ENCODE measurements at places on chromosomes 7 and 10.

DNA sequence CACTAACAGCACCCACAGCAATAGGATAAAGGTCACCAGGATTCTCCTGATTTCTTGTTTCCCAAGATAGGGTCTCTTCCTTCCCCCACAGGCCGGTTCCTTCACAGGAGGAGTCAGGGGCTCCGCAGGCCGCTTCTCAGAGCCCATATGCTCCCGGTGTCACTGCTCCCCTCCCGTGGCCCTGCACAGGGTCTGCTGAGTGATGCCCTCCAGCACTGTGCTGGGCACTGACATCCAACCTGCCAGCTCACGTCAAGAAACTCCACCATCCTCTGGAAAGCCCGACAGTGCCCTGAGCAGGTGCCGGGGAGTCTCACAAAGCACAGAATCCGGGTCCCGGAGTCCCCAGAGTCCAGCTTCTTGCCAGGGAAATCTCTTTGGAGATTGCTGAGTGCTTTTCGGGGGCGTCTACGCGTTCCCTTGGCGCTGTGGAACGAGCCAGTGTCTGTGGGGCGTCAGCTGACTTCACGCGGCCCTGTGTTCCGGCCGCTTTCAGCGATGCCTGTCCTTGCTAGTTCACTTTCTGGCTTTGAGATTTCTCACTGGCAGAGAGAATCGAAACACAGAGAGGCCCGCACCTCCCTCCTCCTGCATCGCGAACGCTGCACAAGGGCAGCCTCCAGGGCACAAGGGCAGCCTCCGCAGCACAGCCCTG, 567.5 kb downstream of the DNAJB6 start:
- no peak for DNase-seq

DNA sequence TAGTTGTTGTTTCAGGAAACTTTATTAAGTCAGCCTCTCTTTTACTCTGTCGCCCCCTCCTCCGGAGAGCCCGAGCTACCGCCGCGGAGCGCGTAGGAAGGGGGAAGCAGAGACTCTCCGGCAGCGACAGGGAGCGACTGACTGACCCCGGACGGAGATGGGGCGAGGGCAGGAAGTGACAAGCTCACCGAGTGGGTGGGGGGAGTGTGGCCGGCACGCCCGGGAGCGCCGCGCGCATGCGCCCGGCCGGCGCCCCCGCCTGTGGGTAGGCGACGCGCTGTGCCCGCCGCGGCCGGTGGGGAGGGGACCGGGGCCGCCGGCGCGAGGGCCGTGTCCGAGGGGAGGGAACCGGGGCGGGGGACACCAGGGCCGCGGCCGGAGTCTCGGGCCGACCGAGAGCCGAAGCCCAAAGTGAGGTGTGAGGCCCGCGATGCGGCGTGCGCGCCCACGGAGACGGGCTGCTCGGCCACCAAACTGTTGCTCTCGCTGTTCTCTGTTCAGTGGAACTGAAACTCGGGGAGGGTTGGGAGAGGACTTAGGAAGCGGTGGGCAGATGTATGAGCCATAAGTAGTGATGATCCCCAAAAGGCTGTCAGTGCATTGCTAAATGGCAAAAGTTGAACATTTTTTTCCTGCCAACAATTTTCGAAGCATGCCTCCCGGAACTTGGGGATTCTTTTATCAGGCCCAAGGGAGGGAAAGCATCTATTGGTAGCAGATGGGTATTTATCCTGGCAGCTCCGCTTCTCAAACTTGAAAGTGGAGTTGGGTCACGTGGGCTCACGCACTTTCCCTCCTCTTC, at the start of gene ZNF800:
ZNF800 (minus strand) TSS at position 143 of the 802 bp plus-strand sequence. CDS start 1,151 bp downstream, outside the sequence.
- peak; percentile 86 for DNase-seq

- DNase-seq, result no peak
These were observed 43.2 kb downstream of the FAM53B start for GRCh38 chr10:124701038-124701365.

DNA sequence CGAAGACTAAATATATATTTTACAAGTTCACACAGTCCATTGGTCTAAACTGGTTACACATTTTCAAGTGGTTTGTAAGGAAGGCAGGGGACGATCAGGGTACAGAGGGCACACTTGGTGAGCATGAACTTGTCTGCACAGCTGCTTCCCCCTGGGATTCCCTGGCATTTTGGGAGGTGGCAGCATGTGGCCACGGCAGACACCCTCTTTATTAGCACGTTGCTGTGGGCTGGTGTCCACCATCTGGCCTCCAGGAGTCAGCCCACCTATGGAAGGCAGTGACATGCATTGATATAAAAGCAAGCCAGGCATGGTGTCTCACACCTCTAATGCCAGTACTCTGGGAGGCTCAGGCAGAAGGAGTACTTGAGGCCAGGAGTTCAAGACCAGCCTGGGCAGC, 350.2 kb downstream of the TYW1 start:
- no peak for DNase-seq

DNA sequence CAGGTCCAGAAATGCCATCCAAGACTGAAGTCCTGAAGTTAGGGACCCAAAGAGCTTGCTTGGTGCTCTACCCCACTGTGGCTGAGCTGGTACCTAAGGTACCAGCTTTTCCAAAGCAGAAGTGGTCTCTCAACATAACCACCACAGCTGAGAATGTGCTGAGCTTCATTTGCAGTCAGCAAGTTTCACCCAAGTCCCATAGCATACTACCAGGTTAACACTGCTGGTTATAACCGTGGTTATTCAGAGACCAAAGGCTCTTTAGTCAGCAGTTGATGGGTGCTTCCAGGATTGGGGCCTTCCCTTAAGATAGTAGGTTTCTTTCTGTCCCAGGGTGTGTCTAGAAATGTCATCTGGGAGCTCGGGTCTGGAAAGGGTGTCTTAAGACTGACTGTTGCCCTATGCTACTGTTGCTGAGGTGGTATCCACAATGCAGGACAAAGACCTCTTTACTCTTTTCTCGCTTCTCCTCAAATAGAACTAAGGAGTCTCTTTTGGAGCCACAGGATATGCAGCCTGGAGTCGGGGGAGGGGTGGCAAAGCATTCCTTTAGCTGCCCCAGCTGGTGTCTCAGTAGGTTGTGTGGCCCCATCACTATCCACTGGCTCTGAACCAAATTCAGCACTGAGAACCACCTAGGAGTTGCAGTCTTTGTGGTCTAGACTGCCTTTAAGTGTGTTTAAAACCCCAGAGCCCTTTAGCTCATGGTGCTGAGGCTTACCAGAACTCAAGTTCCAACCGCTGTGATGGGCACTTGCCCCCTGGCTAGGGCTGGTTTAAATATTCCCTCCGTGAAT, 354.9 kb upstream of the SEMA3C start:
- DNase-seq, result no peak

- no peak for DNase-seq
These were observed 387.3 kb upstream of the MGMT start for GRCh38 chr10:129079705-129080104.

DNA sequence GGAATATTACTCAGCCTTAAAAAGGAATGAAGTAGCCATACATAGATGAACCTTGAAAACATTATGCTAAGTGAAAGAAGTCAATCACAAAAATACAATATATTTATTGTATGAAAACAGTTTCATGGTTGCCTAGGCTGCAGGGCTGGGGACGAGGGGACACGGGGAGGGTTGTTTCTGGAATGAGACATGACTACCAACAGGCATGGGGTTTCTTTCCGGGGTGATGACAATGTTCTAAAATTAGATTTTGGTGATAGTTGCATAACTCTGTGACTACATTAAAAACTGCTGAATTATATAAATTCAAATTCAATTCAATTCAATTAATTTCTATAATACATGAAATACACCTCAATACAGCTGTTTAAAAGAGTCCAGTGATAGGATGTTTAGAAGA, 88.0 kb downstream of the ARHGAP22 start:
- no peak for DNase-seq
